ENCODE measurements at places on chromosomes 1 and 21. TPM values are rescaled to one million over a fixed set of nuclear protein-coding genes. Genes with fewer than 3 reads are reported as not detected.

Gene TMPRSS3
- total RNA-seq: not detected

Gene BNIPL
- 0.96 TPM for total RNA-seq

Gene TNFRSF9
- not detected for total RNA-seq

Gene RIMS3
- 0.15 TPM for total RNA-seq

Gene LCE1F
- total RNA-seq: not detected

Gene SNX7
- total RNA-seq: 2.8 TPM

Gene LCE1D
- not detected for total RNA-seq

Gene SLC1A7
- 0.32 TPM for total RNA-seq

Gene BMP8A
- total RNA-seq: not detected

Gene CFAP74
- total RNA-seq: not detected

Gene PRELP
- 5.3 TPM for total RNA-seq

Gene ATP5PO
- 361 TPM for total RNA-seq

Gene LCE1B
- not detected for total RNA-seq

Gene HSD3B1
- total RNA-seq: not detected

Gene CAMK1G
- total RNA-seq: not detected

Gene TMOD4
- total RNA-seq: 418 TPM

Gene SPATA17
- total RNA-seq: not detected

Gene MXRA8
- total RNA-seq: 16.9 TPM

Gene TEX38
- total RNA-seq: not detected

Gene CFH
- 44.5 TPM for total RNA-seq

Gene YARS1
- total RNA-seq: 90.2 TPM

Gene TIAM1
- total RNA-seq: 0.75 TPM

Gene NEK2
- total RNA-seq: not detected

Gene PKP1
- total RNA-seq: 1.6 TPM

Gene KRTAP10-12
- total RNA-seq: not detected

Gene BSND
- total RNA-seq: not detected

Gene UBL4B
- not detected for total RNA-seq

Gene RXFP4
- not detected for total RNA-seq

Gene OR2M3
- not detected for total RNA-seq

Gene RGS1
- total RNA-seq: 1.6 TPM

Gene F13B
- total RNA-seq: not detected

Gene ZYG11B
- total RNA-seq: 111 TPM

Gene ANXA9
- not detected for total RNA-seq

Gene SPATA45
- total RNA-seq: not detected

Gene RNU1-4
- 4,558 TPM for total RNA-seq

Gene CYP4A22
- not detected for total RNA-seq

Gene RIPPLY3
- total RNA-seq: not detected

Gene MYOM3
- total RNA-seq: 130 TPM

Gene BCAR3
- total RNA-seq: 34.3 TPM

Gene SYNJ1
- total RNA-seq: 10.4 TPM

Gene SLFNL1
- total RNA-seq: 0.16 TPM

Gene FMO3
- 0.48 TPM for total RNA-seq

Gene ITGB2
- 8.3 TPM for total RNA-seq

Gene CD84
- 2.6 TPM for total RNA-seq

Gene PPFIA4
- total RNA-seq: 55.5 TPM

Gene ENTREP3
- 26.2 TPM for total RNA-seq

Gene RSRP1
- 23.5 TPM for total RNA-seq

Gene TNFRSF4
- total RNA-seq: 3.9 TPM

Gene CRP
- total RNA-seq: 0.30 TPM

Gene C4BPB
- 0.27 TPM for total RNA-seq

Gene EXO1
- not detected for total RNA-seq

Gene EPRS1
- total RNA-seq: 86.2 TPM

Gene DNAH14
- total RNA-seq: 1.8 TPM

Gene DMBX1
- total RNA-seq: not detected
